ENCODE measurements at places on chromosomes 2 and 18.

- no peak for DNase-seq
Measured at GRCh38 chr2:137333386-137334165, 568.2 kb downstream of the THSD7B start.

- DNase-seq, result no peak
Measured at GRCh38 chr2:204205538-204205937, 269.0 kb downstream of the ICOS start.

DNA sequence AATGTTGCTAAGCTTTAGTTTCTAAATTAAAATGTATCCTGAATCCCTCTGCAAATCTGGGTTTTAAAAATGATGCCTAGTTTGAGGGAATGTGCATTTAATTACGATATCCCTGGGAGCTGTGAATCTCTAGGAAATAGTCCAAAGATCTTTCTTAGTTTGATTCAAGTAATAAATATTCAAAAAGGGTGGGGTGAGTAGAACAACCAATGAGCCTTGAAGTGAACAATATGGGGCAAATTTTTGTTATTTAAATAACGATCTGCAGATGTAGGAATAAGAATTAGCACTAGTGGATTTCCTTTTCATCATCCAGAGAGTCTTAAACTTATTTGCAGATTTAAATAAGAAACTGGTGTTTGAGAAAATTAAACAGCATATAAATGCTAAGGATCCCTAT is 106.3 kb downstream of the ACVR1 start:
- no peak for DNase-seq

DNA sequence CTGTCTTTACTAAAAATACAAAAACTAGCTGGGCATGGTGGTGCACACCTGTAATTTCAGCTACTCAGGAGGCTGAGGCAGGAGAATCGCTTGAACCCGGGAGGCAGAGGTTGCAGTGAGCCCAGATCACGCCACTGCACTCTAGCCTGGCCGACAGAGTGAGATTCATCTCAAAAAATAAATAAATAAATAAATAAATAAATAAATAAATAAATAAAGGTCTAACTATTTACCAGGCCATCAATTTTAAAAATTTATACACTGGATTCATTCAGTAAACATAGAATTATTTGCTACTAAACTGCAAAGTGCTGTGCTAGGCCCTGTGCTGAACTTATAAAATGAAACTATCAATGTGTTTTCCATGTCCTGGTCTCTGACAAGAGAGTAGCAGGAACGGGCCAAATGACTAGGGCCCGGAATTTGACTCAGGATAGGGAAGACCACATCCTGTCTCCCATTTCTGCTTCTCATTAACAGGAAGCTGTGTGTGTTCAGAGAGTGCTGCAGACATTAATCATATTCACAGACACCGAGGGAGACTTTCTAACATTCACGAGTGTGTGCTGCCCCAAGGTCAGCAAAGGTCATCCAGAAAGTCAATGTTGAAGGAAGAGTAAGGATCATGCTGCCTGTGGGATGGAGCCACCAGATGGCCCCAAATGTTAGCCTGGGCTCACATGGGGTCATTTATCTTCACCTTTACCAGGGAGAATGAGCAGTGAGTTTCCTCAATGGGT is 95.8 kb downstream of the SPP2 start:
- DNase-seq, result no peak

- DNase-seq, result no peak
Measured at GRCh38 chr2:46679761-46680160, 200.4 kb downstream of the TMEM247 start.

DNA sequence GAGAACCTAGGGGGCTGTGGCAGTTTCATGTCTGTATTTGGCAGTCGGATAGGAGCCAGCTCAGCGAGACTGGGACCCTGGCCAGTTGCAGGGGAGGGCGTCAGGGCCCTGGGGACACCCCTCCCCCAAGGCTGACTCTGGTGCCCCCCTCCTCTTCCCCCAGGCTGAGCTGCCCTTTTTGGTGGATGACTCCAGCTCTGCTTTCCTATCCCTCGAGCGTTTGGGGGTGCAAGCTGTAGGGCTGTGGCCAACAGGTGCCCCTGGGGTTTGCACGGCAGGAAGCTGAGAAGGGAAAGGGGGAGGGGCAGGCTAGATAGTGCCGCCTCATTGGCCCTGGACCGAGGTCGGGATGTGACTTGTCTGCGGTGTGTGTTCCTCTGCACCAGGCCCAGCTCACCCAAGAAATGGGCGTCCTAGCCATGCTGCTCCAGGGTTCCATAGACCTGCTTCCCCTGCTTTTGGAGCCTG is 26.4 kb downstream of the SPEG start:
- DNase-seq, result no peak

- DNase-seq, result no peak
Measured at GRCh38 chr2:8550937-8551621, 130.8 kb upstream of the ID2 start.

GRCh38 chr18:42182728-42183700 is 228.0 kb downstream of the PIK3C3 start:
- DNase-seq, result no peak

DNA sequence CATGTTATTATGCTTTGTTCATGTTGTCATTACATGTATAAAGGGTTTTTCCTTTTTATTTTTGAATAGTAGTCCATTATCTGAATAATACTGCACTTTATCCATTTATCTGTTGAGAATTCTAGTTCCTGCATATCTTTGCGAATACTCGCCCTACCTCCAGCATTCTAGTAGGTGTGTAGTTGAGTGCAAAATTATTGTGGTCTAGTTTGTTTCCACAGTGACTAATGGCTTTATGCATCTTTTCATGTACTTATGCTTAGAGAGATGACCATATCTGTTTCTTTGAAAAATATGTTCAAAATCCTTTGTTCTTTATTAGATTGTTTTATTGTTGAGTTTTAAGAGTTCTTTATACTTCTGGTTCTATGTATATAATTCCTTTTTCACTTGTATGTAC is 48.8 kb downstream of the EIF5B start:
- DNase-seq, result no peak

- DNase-seq, result no peak
Measured at GRCh38 chr18:34649080-34649479, 61.0 kb upstream of the DTNA start.

DNA sequence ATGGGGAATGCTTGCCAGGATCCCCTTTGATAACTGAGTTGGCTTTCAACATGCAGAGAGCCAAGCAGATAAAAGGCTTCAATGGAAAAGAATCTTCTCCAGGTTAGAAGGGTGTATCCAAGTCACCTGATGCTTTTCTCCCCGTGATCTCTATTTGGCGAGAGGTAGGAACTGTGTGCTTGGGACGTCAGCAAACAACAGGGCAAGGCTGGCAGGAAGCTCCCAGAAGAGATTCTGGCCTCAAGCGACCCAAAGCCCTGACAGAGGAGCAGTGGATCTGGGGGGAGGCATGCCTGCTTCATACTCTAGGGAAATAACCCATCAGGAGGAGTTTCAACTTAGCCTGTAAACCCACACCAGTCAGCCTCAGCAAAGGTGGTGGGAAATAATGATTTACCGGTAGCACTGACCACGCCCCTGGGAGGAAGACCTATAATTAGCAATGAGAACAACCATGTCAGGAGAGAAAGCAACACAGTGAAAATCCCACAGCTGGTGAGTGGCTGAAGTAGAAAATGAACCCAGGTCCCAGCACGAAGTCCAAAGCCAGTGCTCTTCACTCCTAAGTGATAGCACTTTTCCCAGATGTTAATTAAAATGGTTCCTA is 76.3 kb upstream of the SEC11C start:
- DNase-seq, result no peak

DNA sequence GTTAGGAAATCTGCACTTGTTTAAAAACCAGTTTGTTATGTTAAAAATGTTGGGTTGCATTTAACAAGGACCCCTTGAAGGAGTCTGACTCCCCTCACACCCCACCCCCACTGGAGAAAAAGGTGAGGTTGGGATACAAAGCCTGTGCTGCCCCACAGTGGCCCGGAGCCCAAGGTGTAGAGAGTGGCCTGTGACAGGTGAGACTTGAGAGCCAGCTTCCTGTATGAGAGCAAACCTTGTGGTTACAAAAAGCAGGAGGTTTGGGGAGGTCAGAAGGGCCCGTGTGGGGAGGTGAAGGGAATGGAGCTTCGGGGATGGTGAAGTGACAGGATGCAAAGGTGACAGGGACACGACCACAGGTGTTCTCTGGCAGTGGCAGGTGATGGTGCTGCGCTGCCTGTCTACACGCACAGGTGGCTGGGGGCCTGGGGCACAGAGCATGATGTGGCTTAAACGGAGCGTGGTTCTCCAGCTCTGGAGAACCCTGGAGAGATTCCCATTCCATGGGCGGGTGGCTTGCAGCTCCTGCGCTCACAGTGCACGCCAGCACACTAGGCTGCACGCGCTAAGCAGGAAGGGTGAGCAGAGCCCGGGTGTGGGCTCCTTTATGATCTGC is 29.0 kb downstream of the IMPA2 start:
- no peak for DNase-seq

- no peak for DNase-seq
Measured at GRCh38 chr2:95074663-95075439, 46.8 kb downstream of the MRPS5 start.

DNA sequence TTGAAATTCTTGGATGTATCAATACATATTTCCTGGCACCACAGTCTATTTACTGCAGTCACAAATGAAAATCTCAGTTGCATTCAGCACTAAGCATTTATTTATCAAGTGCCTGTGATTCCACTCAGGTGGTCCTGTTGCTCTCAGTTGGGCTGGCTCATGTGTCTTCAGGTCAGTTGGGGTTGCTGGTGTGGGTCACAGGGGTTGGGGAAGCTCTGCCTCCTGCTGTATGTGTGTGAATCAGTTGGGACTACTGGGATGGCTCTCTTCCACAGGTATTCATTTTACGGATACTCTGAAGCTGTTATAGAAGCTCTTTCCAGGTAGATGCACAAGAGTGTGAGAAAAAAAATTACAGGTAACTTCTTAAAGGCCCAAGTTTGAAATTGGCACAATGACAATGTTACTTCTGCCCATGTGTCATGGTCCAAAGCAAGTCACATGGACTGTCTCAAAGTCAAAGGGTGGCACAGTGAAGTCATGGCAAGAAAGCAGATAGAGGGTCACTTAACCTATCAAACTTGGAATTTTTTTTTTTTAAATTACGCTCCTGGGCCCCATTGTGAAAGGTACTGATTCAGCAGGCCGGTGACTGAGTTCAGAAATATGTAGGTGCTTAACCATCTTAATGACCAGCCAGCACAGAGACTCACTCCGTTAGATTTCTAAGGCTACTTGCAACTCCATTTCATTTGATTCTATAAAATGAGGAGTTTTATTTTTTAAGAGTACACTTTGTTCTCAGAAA is 249.2 kb upstream of the GCFC2 start:
- no peak for DNase-seq

DNA sequence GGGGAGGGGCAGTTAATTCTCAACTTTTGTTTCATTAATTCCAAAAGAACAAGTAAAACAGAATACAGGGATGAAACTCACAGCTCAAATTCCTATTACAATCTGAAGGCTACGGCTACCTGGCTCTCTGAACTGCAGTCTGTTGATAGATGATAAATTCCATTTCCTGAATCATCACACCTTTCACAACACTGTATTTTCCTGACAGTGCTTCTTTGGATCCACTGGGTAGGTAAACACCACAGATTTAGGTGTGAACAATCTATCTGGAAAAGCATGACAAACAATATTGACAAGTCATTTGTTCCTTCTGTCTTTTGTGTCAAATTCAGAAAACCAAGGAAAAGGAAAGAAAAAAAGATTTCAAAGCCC is 843.2 kb downstream of the LRRTM4 start:
- no peak for DNase-seq

- no peak for DNase-seq
Measured at GRCh38 chr2:81136296-81136695, 831.7 kb upstream of the LRRTM1 start.

DNA sequence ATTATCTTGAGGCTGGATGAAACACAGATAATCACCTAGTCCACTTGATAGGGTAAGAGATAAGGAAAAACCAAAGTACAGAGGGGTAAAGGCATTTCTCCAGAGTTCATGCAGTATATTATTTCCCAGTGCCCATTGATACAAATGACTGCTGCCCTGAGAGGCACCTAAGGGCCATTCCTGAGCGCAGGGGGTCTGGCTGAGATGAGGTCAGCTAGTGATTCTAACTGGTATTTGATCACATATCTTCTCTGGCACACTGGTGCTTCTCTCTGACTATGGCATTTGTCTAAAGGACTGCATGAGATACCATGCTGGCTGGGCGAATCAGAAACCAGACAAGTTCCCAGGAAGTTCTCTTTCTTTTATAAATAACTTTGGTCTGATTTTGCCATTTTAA is 73.3 kb upstream of the TFCP2L1 start:
- no peak for DNase-seq

GRCh38 chr2:170368370-170368769 is 190.4 kb downstream of the MYO3B start:
- no peak for DNase-seq

- DNase-seq, result no peak
Measured at GRCh38 chr18:74073957-74074667, 73.5 kb downstream of the FBXO15 start.

GRCh38 chr2:241933179-241933911 is 63.8 kb downstream of the RTP5 start:
- DNase-seq, result no peak

GRCh38 chr2:168198476-168199207 is 48.8 kb downstream of the STK39 start:
- no peak for DNase-seq

DNA sequence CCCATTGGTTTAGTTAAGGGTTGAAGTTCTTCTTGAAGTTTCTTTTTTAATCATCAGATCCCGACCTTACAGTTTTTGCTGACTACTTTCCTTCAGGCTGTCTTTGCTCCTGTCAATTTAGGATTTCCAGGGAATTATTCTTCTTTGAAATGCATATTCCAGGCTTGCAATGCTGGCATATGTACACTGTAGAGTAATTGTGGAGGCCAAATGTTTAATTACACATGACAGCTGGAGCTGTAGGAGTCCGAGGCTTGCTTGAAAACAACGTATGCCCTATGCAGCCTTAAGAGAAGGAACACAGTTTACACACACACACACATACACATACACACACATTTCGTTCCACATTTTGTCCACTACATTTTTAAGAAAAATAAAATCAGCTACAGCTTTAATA is 602.3 kb downstream of the TMEM182 start:
- no peak for DNase-seq

DNA sequence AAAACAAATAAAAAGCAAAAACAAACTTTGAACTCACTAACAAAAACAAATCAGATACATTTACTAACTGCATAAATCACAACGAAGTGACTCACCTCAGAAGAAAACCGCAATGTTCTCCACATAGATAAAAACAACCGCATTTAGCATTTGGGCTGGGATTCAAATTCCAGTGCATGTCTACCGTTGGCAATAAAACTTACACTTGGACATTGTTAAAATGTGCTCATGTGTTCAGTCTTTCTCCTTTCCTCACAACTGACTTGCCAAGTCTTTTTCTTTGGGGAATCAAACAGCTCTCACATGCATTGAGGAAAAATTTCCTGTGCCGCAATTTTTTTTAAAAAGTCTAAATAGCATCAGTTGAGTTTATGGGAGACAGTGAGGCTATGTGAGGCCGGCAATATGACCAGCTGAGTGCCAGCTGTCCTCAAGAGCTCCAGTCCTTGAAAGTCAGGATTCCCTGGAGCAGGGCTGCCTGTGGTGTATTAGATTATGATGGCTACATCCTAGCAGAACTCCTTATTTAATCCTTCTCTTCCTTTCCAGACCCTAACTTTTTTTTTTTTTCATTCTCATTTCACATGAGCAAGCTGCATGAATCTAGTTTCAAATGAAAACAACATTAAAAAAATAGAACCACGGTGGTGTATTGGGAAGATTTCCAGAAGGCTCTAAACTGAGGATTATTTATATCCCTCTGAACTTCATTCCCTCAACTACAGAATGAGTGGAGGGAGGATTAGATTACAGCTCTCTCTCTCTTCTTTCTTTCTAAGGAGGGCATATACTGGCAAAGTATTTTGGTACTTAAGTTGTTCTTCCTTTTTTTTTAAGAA is 70.2 kb upstream of the MEIS1 start:
- DNase-seq, result no peak

- DNase-seq, result no peak
Measured at GRCh38 chr2:179140571-179140970, 90.6 kb upstream of the CCDC141 start.

Measured in cortex of kidney (tissue), 1 donor.